NCI-H2029 treated with DMSO at 0.1 percent for 48 hours (cell line): ENCODE measurements at places on chromosomes 2 and 18.
A peak's percentile ranks its signal among the peaks of the same experiment; 100 is the strongest.

- no peak for DNase-seq
These were observed 109.7 kb downstream of the LPIN1 start for GRCh38 chr2:11856095-11856494.

DNA sequence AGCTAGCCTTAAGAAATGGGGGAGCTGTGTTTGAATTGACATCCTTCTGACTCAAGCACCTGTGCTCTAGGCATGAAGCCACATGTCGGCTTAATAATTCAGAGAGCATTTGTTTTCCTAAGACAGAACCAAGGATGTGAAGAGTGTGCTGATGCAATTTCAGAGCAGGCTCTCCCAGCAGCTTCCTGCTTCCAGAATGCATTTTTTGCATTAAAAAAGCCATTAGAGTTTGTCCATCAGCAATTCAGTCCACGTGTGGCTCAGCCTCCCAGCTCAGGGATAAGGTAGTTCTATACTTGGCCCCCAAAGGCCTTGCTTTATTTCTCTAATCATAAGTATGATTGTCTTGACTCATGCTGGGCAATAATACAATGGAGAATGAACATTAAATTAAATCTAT lies 37.7 kb downstream of the DOCK10 start:
- DNase-seq, result no peak

DNA sequence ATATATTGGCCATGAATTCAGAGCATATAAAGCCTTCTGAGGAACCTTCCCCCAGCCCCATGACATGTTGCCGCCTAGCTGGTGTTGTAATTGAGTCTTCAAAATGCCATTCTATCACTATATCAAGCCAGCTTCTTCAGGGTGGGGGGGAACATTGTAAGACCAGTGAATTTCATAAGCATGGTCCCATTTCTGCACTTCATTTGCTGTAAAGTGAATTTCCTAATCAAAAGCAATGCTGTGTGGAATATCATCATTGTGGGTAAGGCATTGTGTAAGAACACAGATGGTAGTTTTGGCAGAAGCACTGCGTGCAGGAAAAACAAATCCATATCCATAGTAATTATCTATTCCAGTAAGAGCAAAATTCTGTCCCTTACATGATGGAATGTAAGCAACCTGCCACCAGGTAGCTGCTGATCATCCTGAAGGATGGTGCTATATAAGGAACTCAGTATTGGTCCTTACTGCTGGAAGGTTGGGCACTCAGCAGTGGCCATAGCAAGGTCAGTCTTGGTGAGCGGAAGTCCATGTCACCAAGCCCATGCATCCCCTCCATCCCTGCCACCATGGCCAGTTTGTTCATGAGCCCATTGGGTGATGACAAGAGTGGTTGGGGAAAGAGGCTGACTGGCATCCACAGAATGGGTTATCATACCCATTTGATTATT lies 159.4 kb downstream of the COPS8 start:
- DNase-seq, result no peak

- DNase-seq, result no peak
These were observed at the start of gene SALL3 for GRCh38 chr18:78979730-78980278. Gene SALL3, plus strand, starts transcription at chr18:78979818. Its CDS starts 457 bp downstream, at chr18:78980275.

DNA sequence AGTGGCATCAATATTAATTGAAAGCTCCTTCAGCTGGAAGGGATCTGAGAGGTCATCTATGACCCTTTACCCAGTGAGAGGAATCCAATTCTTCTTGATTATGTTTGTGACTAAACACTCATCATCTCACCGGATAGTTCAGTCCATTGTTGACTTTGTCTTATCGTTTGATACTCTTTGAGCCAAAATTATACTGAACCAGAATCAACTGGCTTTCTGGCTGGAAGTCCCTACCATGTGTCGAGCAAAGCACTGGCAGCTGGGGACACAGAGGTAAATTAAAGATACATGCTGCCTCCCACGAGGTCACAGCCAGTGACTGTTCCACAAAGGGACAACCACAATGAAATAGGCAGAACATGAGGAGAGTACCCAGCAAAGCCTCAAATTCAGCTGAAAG lies 91.4 kb upstream of the FHL2 start:
- peak; percentile 60 for DNase-seq
